Thoracic aorta (tissue), 2 donors: ENCODE measurements at places on chromosomes 11 and 22.
A peak's percentile ranks its signal among the peaks of the same experiment; 100 is the strongest.

- no peak for DNase-seq
Measured at GRCh38 chr11:69651834-69652620, 11.1 kb downstream of the CCND1 start.

DNA sequence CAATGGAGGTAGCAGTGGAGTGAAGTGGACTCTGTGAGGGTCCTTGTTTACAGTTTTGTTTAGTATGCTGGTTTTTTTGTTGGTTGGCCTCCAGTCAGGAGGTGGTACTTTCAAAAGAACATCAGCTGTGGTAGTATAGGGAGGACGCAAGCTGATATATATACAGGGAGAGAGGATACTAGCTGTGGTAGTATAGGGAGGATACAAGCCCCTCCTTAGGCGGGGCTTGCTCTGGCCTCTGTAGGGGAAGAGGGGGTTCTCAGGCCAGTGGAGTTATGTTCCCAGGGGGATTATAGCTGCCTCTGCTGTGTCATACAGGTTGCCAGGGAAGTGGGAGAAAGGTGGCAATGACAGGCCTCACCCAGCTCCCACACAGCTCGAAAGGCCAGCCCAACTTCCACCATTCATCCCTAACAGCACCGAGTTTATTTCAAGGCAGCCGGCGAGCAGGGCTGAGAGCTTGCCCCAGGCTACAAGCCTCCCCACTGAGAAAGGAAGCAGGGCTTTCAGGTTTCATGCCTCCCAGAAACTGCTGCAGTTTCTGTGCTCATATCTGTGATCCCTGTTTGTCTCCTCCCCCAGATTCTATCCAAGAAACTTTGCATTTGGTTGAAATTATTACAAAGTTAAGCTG is 10.4 kb downstream of the OR52E6 start:
- no peak for DNase-seq

GRCh38 chr11:10923882-10924281 is 66.0 kb upstream of the ZBED5 start:
- no peak for DNase-seq

- DNase-seq, result no peak
Measured at GRCh38 chr11:119832202-119832935, 103.4 kb upstream of the NECTIN1 start.

- DNase-seq, result no peak
Measured at GRCh38 chr11:3736816-3737215, 60.5 kb downstream of the NUP98 start.

GRCh38 chr22:49936018-49936972 is 17.9 kb downstream of the CRELD2 start:
- DNase-seq, result peak; percentile 80

GRCh38 chr11:43447151-43447550 is 88.4 kb downstream of the TTC17 start:
- DNase-seq, result no peak

- no peak for DNase-seq
Measured at GRCh38 chr22:24200619-24201212, 19.4 kb downstream of the SUSD2 start.

- DNase-seq, result no peak
Measured at GRCh38 chr11:84408946-84409411, 1122.8 kb upstream of the CCDC90B start.

DNA sequence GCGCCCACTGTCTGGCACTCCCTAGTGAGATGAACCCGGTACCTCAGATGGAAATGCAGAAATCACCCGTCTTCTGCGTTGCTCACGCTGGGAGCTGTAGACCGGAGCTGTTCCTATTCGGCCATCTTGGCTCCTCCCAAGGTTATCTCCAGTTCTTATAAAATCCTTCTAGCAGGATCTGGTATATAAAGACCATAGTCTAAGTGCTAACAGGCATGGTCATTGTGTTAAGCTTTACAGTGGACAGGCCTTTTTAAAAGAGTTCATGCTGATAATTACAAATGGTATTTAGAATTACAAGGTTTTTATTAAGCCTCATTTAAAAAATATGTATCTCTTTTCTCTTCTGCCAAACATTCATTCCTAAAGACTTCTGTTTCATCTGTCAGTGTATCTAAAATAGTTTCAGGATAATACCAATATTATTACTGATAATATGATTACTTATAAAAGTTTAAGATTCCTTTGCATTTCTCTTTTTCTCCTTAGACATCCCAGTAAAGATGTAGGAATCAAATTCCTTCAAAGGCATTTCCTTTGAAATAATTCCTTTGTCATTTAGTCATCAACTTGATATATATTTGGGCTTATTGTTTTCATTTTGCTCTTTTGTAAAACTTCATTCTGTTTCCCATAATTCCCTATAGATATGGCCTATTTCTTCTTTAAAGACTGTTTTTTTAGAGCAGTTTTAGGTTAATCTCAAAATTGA is 20.7 kb downstream of the DDX10 start:
- no peak for DNase-seq

DNA sequence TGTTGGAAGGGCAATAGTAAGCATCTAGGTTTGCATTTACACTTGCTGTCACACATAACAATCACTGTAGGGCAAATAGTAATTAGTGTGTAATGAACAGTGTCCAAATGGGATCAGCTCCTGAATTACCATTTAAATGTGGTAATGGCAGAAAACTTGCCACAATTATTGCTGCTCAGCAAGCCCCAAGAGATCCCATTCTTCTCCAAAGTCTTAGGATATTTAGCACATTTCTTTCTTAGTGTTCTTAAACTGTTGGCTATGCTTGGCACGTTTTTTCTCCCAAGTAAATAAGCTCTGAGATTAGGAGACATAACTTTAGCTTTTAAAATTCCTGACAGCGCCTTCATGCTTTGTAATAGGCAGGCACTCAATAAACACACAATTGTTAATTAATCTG is 1037.0 kb downstream of the DLG2 start:
- no peak for DNase-seq

DNA sequence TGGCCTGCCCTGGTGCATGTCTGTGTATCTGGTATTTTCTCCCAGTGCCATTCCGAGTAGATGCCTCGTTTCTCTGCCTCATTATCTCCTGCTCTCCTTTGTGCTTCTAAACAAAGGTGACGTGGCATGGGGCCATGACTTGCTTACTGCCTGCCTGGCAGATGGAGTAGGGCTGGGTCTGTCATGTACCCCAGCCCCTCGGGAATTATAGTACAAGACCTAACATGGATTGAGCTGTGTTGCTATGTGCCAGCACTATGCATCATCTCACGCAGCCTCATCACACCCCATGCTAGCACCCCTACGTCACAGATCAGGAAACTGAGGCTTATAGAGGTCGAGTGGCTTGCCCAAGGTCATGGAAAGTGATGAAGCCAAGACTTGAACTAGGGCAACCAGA is 88.1 kb downstream of the GALNT18 start:
- DNase-seq, result no peak

DNA sequence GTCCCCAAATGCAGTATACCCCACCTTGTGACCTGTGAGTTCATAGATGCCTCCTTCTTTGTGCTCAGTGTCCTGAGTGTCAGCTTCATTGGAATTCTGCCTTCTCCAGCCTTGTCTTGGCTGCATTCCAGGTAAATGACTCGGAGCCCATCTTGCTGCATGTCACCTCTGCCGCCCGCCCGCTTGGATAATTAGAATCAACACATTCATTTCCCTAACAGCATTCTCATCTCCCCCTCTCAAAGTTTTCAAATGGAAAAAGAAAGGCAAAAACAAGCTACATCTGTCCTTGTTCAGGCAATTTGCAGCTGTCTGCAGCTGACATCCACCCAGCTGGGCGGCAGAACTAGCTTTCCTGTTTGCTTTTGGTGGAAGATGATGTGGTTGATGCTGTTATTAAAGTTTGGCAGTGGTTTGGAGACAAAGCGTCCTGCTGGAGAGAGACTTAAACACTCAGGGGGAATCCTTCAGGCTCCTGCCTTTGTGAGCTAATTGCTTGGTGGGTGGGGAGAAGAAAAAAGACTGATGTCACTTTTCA is 198.8 kb upstream of the SEZ6L start:
- no peak for DNase-seq

DNA sequence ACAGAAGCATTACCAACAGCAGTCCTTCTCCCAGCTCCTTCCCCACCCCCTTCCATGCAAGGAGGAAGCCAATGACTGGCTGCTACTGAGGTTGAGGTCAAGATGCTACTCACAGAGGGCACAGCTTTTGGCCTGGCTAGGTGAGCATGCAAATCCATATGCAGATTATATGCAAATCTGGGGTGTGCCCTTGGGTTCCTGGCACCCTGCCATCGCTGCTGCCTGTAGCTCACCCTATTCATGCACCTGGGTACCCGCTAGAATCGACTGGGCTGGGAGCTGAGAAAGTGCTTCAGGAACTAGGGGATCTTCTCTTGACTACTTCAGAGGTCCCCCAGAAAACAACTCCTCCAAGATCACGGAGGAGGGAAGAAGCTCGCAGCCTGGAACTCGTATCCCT is 4.0 kb downstream of the DSCAML1 start:
- DNase-seq, result no peak

- no peak for DNase-seq
Measured at GRCh38 chr22:39613549-39613921, 43.0 kb downstream of the CACNA1I start.

DNA sequence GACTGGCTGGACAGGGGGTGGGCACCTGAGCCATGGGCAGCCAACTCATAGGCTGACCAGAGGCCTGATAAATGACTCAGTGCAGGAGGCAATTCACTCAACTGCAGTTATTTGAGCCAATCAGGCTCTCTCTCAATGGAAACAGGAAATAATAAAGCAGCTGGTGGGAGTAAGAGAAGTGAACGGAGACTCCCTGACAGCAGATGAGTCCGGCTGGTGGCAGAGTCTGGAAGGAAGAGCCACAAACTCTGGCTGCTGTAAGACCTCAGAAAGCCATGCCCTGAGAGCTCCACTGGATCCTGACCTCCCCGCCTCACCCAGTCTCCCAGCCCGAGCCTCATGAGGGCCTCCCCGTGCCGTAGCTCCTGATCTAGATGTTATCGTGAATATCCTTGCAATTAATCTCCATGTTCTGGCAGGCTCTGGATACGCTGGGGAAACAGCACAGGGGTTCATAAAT is 69.8 kb downstream of the TRIM29 start:
- no peak for DNase-seq

GRCh38 chr22:47047321-47048122 is 285.1 kb downstream of the TBC1D22A start:
- no peak for DNase-seq

DNA sequence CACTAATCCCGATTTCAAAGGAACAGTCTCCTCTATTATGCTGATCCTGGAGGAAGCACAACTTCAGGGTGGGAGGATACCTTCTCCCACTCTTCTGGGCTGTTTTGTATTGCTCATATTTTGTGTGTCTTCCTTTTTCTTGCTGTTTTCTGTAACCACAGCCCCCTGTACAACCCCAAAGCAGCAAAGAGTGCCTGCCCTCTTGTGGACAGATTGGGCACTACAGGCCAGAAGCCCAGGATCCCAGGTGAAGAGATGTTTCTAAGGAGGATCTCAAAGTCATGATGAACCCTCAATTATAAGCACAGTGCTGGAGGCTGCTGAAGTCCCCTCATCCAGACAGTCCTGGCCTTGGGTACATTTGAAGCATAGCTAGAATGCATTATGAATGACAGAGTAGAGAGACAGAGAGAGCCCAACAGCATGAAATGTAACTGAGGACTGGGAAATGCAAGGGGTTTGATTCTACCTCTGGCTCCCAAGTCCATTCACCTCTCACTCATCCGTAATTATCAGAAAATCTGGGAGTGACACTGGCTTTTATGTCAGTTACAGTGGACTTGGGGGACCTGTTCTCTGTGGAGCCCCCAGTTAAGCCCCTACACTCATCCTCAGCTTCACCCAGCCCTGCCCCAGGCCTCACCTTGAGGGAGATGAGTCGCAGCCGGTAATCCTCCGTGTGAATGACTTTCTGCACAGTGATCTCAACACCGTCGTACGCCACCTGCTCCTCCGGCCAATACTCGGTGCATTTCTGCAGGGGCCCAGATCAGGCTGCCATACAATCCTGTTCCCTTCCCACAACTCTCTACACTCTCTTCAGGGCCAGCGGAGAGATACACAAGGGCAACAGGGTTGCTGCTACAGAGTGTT is 6.2 kb upstream of the IGSF22 start:
- DNase-seq, result no peak

DNA sequence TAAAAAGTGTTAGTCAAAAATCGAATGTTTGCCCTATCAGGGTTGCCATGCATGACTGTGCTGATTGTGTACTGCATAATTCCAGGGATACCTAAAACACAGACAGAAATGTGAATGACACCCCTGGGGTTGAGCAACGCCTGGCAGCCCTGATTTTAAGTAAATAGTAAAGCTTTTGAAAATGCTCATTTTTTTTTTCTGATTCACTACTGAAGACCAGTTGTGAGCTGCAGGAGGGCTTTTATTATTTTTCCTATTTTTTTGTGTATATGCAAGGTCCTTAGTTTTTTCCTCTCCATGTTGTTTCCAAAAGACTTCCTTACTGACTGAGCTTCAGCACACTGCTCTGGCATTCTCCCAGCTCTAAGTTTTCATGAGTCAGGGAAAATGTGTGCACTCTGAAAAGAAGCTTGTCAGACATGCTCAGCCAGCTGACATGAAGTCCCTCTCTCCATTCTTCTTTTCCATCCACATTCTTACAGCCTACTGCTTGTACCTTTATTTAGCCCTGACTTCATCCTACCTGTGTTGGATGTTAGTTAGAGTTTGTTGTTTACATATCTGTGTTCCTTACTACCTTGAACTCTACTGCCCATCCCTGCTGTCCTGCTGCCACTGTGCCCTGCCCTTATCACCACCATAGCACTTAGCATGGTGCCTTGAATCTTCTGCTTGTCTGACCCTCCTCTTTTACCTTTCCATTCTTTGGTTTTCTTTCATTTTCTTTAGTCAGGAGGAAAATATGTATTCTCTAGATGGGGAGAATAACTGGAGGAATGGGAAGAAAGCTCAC is 79.5 kb downstream of the HORMAD2 start:
- no peak for DNase-seq

GRCh38 chr11:73480677-73481076 is 104.5 kb downstream of the RELT start:
- DNase-seq, result no peak

GRCh38 chr11:17697175-17697949 is 22.0 kb upstream of the MYOD1 start:
- DNase-seq, result no peak
